ENCODE measurements at places on chromosomes 7 and 10. TPM values are rescaled to one million over a fixed set of nuclear protein-coding genes. Genes with fewer than 3 reads are reported as not detected.

Gene CLCN1
- not detected for total RNA-seq

Gene NEUROG3
- not detected for total RNA-seq

GRCh38 chr10:118528426-118528825, 67.0 kb downstream of the PRLHR start:
- DNase-seq: no peak

DNA sequence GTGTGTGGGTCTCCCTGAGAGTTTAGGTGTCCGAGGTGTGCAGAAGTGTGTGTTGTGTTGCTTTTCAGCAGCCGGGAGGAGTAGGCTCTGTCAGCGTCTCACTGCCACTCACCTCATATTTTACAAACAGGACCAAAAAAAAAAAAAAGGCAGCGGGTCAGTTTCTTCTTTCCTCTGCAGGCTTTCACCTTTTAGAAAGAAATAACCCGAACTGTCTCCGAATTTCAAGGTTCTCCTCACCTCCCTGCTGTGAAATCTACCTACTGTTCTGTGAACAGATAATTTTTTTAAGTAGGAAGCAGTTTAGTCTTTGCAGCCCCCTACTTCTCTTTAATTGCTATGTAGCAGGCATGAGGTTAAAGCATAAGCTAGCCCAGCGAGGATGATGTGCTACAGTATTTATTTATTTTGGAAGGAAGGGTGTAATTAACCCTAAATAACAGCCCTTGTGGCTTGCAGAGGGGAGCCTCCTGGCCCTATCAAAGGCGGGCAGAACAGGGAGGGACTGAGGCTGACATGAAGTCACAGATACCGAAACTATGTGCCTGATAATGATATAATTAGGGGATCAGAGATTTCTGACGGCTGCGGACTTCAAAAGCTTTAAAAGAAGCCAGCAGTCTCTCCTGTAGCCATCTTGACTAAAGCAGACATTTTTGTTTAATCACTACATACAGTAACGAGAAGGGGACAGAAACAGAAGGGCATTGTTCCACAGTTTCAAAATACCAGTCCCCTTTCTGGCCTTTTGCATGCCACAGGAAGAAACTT, 1.6 kb downstream of the BAMBI start:
- DNase-seq: peak; percentile 35

Gene ATOH7
- not detected for total RNA-seq

DNA sequence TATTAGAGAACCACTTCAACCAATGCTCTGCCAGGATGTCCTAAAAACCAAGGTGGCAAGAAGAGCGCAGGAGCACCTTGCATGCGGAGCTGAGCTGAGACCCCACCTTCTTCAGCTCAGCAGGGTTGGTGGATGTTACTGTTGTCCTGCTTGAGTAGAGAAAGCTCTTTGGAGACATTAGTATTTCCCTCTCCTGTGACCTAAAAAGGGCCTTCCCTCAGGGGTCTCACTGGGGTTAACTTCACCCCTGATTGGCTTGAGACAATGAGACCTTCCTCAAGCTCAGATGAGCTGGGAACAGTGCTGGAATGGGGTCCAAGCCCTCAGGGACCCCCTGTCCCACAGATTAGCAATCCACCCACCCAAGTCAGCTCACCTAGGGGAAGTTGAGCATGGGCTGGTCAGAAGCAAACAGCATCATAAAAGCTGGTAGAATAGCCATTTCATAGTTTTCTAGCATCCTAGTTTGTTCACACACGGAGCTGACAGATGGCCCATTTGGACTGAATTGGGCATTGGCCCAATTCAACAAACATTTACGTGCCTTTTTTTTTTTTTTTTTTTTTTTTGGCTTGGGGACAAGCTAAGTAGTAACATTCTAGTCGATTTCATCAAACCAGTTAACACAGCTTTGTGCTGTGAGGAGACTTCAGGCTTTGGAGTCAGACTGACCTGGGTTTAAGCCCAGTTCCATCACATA, 100.6 kb upstream of the HABP2 start:
- no peak for DNase-seq

Gene TMEM273
- total RNA-seq: not detected

Gene MYO3A
- not detected for total RNA-seq

GRCh38 chr10:112898540-112899390, 51.3 kb upstream of the TCF7L2 start:
- DNase-seq: no peak

GRCh38 chr7:131325179-131325840, 2.4 kb upstream of the MKLN1 start:
- no peak for DNase-seq
